Right lobe of liver (tissue), 6 donors: ENCODE measurements at places on chromosomes 4 and X. TPM values are rescaled to one million over a fixed set of nuclear protein-coding genes. Genes with fewer than 3 reads are reported as not detected.

The MTNR1A gene
- total RNA-seq = not detected

The FMR1NB gene
- total RNA-seq = not detected

The AKAP14 gene
- total RNA-seq = not detected

The TGIF2LX gene
- not detected for total RNA-seq

The SULT1E1 gene
- 6.6 TPM for total RNA-seq

The AFP gene
- 0.78 TPM for total RNA-seq

The DACH2 gene
- total RNA-seq = not detected

- no peaks in the 10 kb centered on the region for H3K4me1 ChIP-seq
- H3K27me3 ChIP-seq = no peaks in the 10 kb centered on the region
- H3K4me3 ChIP-seq = no peak overlapping the region
- H3K27ac ChIP-seq = no peak overlapping the region
Observed at GRCh38 chr4:3335982-3336381, 43.2 kb downstream of the RGS12 start.

GRCh38 chr4:139554893-139555704, 920 bp downstream of the SETD7 start:
- H3K27me3 ChIP-seq = no peaks in the 10 kb centered on the region
- H3K27ac ChIP-seq = peak overlapping the region; percentile 100
- H3K4me3 ChIP-seq = peak overlapping the region; percentile 85
- H3K36me3 ChIP-seq = no peaks in the 10 kb centered on the region
- peak; percentile 94 for DNase-seq

GRCh38 chr4:4775493-4776004, 83.9 kb upstream of the MSX1 start:
- H3K4me1 ChIP-seq = no peaks in the 10 kb centered on the region
- no peak overlapping the region for H3K27ac ChIP-seq
- no peaks in the 10 kb centered on the region for H3K27me3 ChIP-seq
- H3K4me3 ChIP-seq = no peak overlapping the region
- DNase-seq = no peak

DNA sequence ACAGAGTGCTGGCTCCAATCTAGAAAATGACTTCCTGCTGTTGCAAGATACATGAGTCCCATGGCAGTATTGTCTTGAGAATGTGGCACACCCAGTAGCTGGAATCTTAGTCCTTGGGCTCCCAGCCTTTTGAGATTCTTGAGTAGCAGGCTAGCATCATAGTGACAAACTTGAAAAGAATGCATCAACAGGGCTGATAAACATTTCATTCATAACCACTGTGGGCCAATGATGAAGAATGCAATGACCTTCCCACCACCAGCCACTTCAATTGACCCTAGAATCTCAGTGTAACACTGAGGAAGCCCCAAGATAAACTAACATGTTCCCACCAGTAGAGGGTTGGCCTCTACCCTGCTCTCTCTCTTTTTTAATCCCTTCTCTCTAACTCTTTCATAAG, 329.3 kb downstream of the GBA3 start:
- H3K27ac ChIP-seq = no peak overlapping the region
- no peak for DNase-seq
- no peaks in the 10 kb centered on the region for H3K36me3 ChIP-seq
- no peaks in the 10 kb centered on the region for H3K4me1 ChIP-seq
- H3K4me3 ChIP-seq = no peak overlapping the region

GRCh38 chr4:26331380-26331950, 10.7 kb downstream of the RBPJ start:
- H3K27ac ChIP-seq = no peak overlapping the region
- H3K4me3 ChIP-seq = no peak overlapping the region
- no peaks in the 10 kb centered on the region for H3K4me1 ChIP-seq
- H3K36me3 ChIP-seq = no peaks in the 10 kb centered on the region

GRCh38 chr4:78059938-78060337, 2.8 kb downstream of the FRAS1 start:
- no peak overlapping the region for H3K27ac ChIP-seq
- DNase-seq = no peak
- peaks cover 8% of the 10 kb centered on the region for H3K27me3 ChIP-seq

GRCh38 chr4:129062580-129062979, 30.8 kb downstream of the SCLT1 start:
- H3K36me3 ChIP-seq = no peaks in the 10 kb centered on the region
- H3K27ac ChIP-seq = no peak overlapping the region
- no peak overlapping the region for H3K4me3 ChIP-seq
- DNase-seq = no peak
- no peaks in the 10 kb centered on the region for H3K27me3 ChIP-seq
- no peaks in the 10 kb centered on the region for H3K4me1 ChIP-seq

DNA sequence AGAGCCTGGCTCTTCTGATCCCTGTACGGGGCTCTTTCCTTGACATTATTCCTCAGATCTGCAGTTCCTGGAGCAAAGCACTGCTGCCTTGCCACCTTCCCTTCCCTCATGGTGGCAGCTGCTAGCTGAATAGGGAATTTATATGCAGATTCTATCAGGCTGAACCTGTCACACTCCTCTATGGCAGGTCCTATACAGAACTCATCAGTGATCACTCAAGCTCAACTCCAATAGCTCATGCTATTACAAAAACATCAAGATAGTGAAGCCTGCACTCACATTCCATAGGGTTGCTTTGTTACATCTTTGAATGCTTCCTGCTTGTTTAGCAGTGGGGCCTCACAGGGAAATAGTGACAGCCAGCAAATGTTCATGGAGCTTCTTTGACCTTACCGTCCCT, 71.7 kb downstream of the SLC2A9 start:
- no peaks in the 10 kb centered on the region for H3K4me1 ChIP-seq
- no peak for DNase-seq
- no peaks in the 10 kb centered on the region for H3K27me3 ChIP-seq
- H3K4me3 ChIP-seq = no peak overlapping the region
- no peak overlapping the region for H3K27ac ChIP-seq

- DNase-seq = no peak
- H3K27ac ChIP-seq = no peak overlapping the region
- no peaks in the 10 kb centered on the region for H3K4me1 ChIP-seq
- no peaks in the 10 kb centered on the region for H3K27me3 ChIP-seq
- no peaks in the 10 kb centered on the region for H3K36me3 ChIP-seq
Observed at GRCh38 chrX:19640693-19641374, 125.5 kb upstream of the MAP3K15 start.

DNA sequence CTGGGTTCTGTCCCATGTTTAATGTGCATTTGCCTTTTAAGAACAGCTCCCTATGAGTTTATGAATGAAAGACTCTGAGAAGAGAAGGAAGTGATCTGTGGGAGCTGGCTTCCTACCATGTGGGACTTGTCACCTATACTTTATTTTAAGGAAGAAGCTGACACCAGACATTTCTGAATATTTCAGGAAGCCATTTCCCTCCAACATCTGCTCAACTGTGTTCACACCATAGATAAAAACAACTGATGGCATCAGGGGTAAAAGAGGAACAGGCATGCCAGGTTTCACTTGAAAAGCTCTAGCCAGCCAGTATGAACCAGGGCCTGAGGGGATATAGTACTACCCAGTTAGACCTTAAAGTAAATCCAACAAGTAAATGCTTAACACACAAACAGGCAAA, 116.0 kb downstream of the COL4A6 start:
- H3K4me3 ChIP-seq = no peak overlapping the region
- H3K27me3 ChIP-seq = peaks cover 5% of the 10 kb centered on the region
- H3K27ac ChIP-seq = no peak overlapping the region
- DNase-seq = no peak
- H3K4me1 ChIP-seq = no peaks in the 10 kb centered on the region

DNA sequence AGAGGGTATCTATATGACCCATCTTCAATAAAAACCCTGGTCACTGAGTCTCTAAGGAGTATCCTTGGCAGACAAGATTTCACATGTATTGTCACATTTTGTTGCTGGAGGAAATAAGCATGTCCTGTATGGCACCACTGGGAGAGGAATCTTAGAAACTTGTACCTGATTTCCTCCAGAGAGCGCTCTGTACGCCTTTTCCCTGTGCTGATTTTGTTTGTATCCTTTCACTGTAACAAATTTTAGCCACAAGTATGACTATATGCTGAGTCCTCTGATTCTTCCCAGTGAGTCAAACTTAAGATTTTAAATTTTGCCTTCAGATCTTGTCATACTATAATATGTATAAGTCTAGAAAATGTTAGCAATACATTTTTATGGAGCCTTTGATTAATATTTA, 102.8 kb downstream of the ITIH6 start:
- H3K36me3 ChIP-seq = no peaks in the 10 kb centered on the region
- no peak overlapping the region for H3K27ac ChIP-seq
- no peaks in the 10 kb centered on the region for H3K4me1 ChIP-seq

DNA sequence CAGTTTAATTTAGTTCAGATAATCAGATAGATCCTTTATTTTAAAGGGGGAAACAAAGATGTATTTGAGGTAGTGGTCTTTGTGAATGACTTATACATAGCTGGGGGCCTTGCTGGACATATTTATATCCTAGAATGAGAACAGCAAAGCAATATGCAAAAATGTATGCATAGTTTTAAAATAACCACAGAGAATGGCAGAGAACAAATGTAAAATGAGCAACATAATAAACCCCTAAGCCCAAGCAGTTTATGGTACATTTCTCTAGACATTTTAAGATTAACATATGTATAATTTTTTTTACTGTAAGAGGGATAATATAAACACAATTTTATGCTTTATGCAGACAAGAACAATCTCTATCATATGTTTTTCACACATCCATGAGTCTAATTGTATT, 434.2 kb upstream of the SMIM31 start:
- H3K36me3 ChIP-seq = no peaks in the 10 kb centered on the region
- H3K4me1 ChIP-seq = no peaks in the 10 kb centered on the region
- H3K4me3 ChIP-seq = no peak overlapping the region
- no peak overlapping the region for H3K27ac ChIP-seq
- no peaks in the 10 kb centered on the region for H3K27me3 ChIP-seq

- H3K36me3 ChIP-seq = no peaks in the 10 kb centered on the region
- no peaks in the 10 kb centered on the region for H3K4me1 ChIP-seq
- no peak overlapping the region for H3K4me3 ChIP-seq
- peak; percentile 18 for DNase-seq
- no peaks in the 10 kb centered on the region for H3K27me3 ChIP-seq
Observed at GRCh38 chrX:37796805-37797204, 16.9 kb downstream of the CYBB start.

- H3K36me3 ChIP-seq = no peaks in the 10 kb centered on the region
- no peak overlapping the region for H3K4me3 ChIP-seq
- no peaks in the 10 kb centered on the region for H3K27me3 ChIP-seq
- DNase-seq = no peak
- no peaks in the 10 kb centered on the region for H3K4me1 ChIP-seq
Observed at GRCh38 chrX:53930515-53931380, 113.5 kb downstream of the PHF8 start.

GRCh38 chr4:10762561-10762960, 78.0 kb upstream of the CLNK start:
- no peaks in the 10 kb centered on the region for H3K36me3 ChIP-seq
- H3K27me3 ChIP-seq = no peaks in the 10 kb centered on the region
- H3K27ac ChIP-seq = no peak overlapping the region

GRCh38 chr4:99121008-99121407, 23.1 kb downstream of the ADH4 start:
- H3K36me3 ChIP-seq = no peaks in the 10 kb centered on the region
- DNase-seq = no peak
- H3K27ac ChIP-seq = no peak overlapping the region
- no peak overlapping the region for H3K4me3 ChIP-seq
- no peaks in the 10 kb centered on the region for H3K4me1 ChIP-seq
- no peaks in the 10 kb centered on the region for H3K27me3 ChIP-seq

GRCh38 chrX:7202206-7202605, 54.3 kb upstream of the PUDP start:
- DNase-seq = no peak
- no peak overlapping the region for H3K27ac ChIP-seq
- H3K27me3 ChIP-seq = no peaks in the 10 kb centered on the region
- no peak overlapping the region for H3K4me3 ChIP-seq

- no peak overlapping the region for H3K27ac ChIP-seq
- H3K27me3 ChIP-seq = no peaks in the 10 kb centered on the region
- DNase-seq = no peak
- H3K4me3 ChIP-seq = no peak overlapping the region
- H3K4me1 ChIP-seq = no peaks in the 10 kb centered on the region
Observed at GRCh38 chr4:145045180-145045579, 52.8 kb downstream of the ANAPC10 start.

GRCh38 chr4:36111172-36111571, 133.1 kb downstream of the ARAP2 start:
- H3K4me1 ChIP-seq = no peaks in the 10 kb centered on the region
- H3K4me3 ChIP-seq = no peak overlapping the region
- H3K27me3 ChIP-seq = no peaks in the 10 kb centered on the region
- no peaks in the 10 kb centered on the region for H3K36me3 ChIP-seq
- no peak overlapping the region for H3K27ac ChIP-seq

DNA sequence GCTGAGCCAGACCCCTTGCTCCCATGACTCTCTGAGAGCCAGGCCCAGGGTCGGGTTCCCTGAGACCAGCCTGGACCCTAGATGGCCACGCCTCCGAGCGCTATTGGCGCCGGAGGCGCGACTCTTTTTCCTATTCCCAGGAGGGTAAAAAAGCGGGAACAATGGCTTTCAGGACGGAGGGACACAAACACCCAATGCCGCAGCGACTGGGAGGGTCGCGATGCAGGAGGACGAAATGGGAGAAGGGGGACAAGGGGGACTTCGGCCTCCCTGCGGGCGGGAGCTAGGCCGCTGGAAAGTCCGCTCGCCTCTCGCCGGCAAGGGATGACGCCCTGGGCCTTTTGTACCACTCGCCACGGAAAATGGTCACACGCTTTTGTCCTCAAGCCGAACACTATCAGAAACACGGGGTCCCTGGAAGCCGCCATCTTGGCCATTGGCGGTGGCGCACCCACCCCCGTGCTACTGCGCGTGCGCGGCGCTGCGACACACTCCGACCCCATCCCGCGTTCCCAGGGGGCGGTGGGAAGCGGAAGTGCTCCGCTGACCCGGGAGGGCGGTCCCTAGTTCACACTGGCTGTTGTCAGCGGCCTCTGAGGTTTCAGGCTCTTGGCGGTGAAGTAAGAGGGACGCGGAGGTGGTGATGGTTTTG, 98.4 kb downstream of the ZNF674 start:
- peak; percentile 88 for DNase-seq
- H3K36me3 ChIP-seq = no peaks in the 10 kb centered on the region
- peak overlapping the region; percentile 63 for H3K4me3 ChIP-seq
- peak overlapping the region; percentile 67 for H3K27ac ChIP-seq

- no peak for DNase-seq
- H3K4me3 ChIP-seq = no peak overlapping the region
- no peaks in the 10 kb centered on the region for H3K36me3 ChIP-seq
- H3K27ac ChIP-seq = no peak overlapping the region
- no peaks in the 10 kb centered on the region for H3K4me1 ChIP-seq
- no peaks in the 10 kb centered on the region for H3K27me3 ChIP-seq
Observed at GRCh38 chr4:151522866-151523519, 114.0 kb downstream of the FHIP1A start.
